ENCODE measurements at places on chromosomes 4 and X.
A peak's percentile ranks its signal among the peaks of the same experiment; 100 is the strongest.

DNA sequence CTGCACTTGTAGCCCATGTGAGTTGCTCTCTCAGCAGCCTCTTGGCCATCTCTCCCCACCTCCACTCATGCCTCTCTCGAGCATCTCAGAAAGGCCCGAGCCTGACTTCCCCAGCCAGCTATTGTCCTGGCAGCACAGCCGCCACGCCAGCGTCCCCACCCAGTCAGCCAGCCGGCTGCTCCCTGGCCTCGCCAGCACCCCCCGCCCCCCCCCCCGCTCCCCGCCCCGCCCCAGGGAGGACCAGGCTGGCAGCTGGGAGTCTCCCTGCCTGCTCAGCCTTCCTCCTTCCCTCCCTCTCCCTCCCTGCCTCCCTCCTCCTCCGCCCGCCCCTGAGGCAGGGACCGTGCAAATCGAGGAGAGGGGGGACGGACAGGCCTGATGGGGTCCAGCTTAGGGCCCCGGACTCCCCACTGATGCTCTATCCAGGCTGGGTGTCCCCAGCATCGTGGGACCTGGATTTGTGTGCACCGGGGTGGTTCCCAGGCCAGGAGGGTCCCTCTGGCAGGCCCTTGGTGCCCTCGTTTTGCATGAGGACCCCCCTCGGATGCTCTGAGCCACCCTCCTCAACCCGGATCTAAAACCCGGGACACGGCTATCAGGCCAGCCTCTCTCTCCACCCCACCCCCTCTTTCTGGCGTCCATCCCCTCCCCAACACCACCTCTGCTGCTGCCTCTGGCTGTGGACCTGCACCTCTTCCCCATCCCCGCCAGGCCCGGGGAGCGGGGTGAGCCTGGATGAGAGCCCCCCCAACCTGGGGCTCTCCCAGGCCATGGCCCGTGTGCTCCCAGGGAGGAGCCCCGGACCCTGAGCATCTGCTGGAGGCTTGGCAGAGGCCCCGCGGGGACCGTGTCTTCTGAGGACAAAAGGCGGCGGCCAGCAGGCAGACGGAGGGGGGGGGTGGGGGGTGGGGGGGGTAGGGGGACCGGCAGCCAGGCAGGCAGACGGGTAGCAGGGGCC, at the start of gene GPR173:
Gene GPR173 (plus strand): TSS at position 621 of the 958 bp plus-strand sequence. CDS start 27,833 bp downstream, outside the sequence.
- DNase-seq: peak; percentile 68

DNA sequence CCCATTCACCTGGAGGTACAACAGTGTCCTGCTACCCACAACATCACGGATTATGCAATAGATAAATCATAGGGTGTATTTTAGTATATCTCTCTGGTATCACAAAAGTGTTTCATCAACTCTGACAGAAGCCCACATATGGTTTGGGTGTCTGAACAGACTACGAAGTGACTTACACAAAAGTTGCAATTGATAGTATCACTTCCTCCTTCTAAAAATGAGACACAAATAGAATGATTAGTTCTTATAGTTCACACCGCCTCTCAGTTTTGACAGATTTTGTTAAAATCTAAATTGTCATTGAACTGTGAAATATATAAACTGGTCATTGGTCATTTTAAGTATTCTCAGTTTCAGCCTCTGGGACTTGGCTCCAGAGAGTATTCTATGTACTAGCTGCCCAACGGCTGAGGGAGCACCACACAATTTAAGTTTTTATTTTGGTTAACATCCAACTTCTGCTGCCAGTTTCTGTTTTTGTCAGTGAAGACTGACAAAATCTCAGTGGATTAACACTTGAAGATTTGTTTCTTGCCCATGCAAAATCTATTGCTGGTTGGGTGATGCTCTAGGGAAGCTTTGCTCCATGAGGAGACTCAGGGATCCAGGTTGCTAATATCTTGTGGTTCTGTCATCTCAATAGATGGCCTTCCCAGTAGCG, 113.8 kb upstream of the PUDP start:
- no peak for DNase-seq

GRCh38 chrX:72041176-72041575, 90.5 kb downstream of the RTL5 start:
- no peak for DNase-seq

DNA sequence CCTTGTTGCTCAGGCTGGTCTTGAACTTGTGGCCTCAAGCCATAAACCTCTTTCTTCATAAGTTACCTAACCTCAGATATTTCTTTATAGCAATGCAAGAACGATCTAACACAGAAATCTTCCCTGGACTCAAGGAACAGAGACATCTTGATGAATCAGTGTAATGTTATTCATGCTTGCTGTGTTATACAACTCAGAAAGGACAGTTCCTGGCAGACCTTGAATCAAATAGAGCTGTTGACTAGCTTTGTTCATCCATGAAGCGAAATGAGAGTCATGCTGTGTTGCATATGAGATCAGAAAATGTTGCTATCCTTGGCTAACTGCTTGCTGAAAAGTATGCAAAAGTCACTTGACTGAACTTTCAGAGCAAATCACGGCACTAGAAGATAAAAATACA, 72.6 kb upstream of the ARHGAP24 start:
- no peak for DNase-seq

DNA sequence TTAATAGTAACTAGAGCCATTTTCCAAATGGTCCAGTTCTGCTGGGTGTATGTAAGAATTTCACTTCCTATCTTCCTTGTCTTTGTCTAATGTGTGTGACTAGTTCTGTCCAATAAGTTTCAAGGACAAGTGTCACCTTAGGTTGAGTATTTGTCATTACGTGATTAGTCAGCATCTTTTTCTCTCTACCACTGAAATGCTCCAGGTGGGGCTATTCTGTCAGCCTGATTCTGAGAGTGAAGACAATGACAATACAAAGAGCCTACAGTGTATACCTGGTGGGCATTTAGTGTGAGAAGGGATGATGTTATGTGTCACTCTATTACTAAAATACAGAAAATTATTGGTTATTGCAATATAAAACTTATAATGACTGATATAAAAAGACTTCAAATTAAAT, 876.3 kb downstream of the C4orf33 start:
- DNase-seq: peak; percentile 68

DNA sequence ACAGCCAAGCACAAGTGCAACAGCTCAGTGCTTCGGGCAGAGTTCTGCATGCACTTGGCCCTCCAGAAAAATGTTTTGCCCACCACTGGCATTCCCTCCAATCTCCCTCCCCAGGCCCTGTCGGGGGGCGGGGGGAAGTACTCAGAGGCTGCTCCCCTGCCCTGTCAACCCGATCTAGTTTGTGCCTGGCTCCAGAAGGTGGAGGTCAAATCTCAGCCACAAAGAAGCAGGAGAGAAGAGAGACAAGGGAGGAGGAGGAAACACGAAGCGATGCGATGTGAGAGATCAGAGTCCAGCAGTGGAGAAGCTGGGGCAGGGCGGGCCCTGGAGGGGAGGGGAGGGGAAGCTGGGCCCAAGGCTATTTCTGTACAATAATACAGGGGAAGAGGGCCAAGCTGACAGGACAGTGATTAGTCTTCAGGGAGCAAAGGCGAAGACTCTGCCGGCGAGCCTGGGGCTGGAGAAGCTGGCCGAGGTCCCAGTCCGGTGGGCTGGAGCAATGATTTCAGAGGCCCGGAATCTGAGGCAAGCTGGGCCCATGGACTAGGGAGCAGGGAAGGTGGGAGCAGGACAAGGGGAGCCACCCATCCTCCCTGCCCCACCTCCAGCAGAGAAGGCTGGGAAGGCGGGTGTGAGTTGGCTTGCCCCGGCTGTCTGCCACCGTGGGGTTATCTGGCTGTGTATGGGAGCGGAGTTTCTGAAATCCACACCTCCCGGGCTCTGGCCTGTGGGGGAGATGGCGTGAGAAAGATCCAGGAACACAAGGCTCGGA, 167.1 kb downstream of the EFNB1 start:
- DNase-seq: no peak

DNA sequence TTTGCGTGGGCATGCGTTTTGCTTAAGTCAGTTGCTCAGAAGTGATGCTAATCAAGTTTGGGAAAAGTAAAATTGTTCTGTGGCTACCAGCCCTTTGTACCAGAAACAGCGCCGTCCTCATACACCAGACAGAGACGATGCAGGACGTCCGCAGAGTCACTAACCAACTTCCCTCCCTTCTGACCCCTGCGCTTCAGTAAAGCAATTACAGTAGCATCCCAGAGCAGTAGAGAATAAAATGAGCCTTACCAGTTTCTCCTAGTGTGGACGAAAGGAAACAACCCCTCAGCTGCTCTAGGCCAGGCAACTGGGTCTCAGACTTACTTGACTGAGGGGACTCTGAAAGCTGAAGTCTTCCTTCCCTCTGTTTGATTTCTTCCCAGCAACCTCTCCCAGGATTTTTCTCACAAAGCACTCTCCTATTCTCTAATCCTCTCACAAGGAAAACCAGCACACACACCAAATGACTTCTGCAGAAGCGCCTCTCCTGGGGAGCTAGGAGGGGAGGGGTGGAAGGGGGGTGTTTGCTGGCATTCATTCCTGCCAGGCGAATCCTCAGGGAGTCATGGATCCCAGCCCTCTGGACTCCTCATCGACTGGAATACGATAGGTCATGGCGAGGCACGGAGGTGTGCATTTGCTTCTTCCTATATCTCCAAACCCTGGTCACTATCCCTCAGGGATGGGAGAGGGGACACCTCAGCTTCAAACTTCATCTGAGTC, 56.0 kb upstream of the MID1 start:
- peak; percentile 50 for DNase-seq

DNA sequence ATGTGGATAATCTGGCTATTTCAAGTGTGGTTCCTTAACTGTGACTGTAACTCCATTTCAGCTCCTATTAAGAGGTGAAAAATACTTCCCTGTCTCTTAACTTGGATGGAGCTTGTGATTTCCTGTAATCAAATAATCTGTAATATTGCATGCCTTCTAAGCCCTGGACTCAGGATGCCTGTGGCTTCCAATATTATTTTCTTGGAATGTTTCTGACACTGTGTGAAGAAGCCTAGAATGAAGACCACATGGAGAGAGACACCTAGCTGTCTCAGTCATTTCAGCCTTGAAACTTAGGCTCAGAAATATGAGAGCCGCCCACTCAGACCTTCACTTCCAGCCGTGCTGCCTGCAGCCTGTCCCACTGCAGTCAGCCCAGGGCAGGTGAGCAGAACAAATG, 544.3 kb downstream of the TRIML1 start:
- no peak for DNase-seq

- no peak for DNase-seq
These were observed 239.1 kb upstream of the NEIL3 start for GRCh38 chr4:177070533-177071058.

DNA sequence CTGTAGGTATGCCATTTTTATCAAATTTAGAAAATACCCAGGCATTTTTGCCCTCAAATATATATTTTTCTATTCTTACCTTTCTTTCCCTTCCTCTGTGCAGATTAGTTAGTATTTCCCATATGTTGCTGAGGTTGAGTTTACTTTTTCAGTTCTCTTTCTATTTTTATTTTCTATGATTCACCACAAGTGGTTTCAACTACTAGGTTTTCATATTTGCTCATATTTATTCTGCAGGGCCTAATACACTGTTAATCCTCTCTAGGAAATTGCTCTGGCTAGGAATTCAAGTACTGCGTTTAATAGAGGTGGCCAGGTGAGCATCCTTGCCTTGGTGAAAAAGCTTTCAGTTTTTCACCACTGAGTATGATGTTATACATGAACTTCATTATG, 1535.3 kb upstream of the PCDH10 start:
- DNase-seq: no peak

GRCh38 chr4:77465271-77465670, 140.3 kb upstream of the CXCL13 start:
- DNase-seq: peak; percentile 31

Data from mesendoderm (in vitro differentiated cells).